ENCODE measurements at places on chromosomes 6 and 20. TPM values are rescaled to one million over a fixed set of nuclear protein-coding genes. Genes with fewer than 3 reads are reported as not detected.
A peak's percentile ranks its signal among the peaks of the same experiment; 100 is the strongest.

- H3K4me3 ChIP-seq: no peak overlapping the region
- no peaks in the 10 kb centered on the region for H3K4me1 ChIP-seq
- no peaks in the 10 kb centered on the region for H3K27me3 ChIP-seq
- H3K36me3 ChIP-seq: no peaks in the 10 kb centered on the region
- H3K27ac ChIP-seq: no peak overlapping the region
- DNase-seq: no peak
Measured at GRCh38 chr6:23826572-23826971, 299.4 kb upstream of the NRSN1 start.

- H3K27ac ChIP-seq: no peak overlapping the region
- no peaks in the 10 kb centered on the region for H3K27me3 ChIP-seq
- H3K4me1 ChIP-seq: no peaks in the 10 kb centered on the region
- H3K4me3 ChIP-seq: no peak overlapping the region
- DNase-seq: no peak
Measured at GRCh38 chr6:6434723-6435122, 114.3 kb upstream of the F13A1 start.

- no peaks in the 10 kb centered on the region for H3K27me3 ChIP-seq
- peak overlapping the region; percentile 25 for H3K4me3 ChIP-seq
- DNase-seq: no peak
- no peaks in the 10 kb centered on the region for H3K36me3 ChIP-seq
- H3K4me1 ChIP-seq: peaks cover 76% of the 10 kb centered on the region
- peak overlapping the region; percentile 84 for H3K27ac ChIP-seq
Measured at GRCh38 chr6:108653949-108654348, 93.2 kb downstream of the FOXO3 start.

GRCh38 chr20:17488916-17489600 lies 42.1 kb downstream of the BFSP1 start:
- no peaks in the 10 kb centered on the region for H3K36me3 ChIP-seq
- H3K4me1 ChIP-seq: no peaks in the 10 kb centered on the region

- H3K27ac ChIP-seq: no peak overlapping the region
- no peaks in the 10 kb centered on the region for H3K27me3 ChIP-seq
- no peaks in the 10 kb centered on the region for H3K4me1 ChIP-seq
- no peak for DNase-seq
- H3K4me3 ChIP-seq: no peak overlapping the region
- H3K36me3 ChIP-seq: no peaks in the 10 kb centered on the region
Measured at GRCh38 chr20:3987296-3987695, 28.1 kb downstream of the RNF24 start.

Gene AVP
- not detected for total RNA-seq

Gene TRMT6
- 9.6 TPM for total RNA-seq
